Bronchial smooth muscle cell (primary cell): ENCODE measurements at places on chromosomes 2 and 18. TPM values are rescaled to one million over a fixed set of nuclear protein-coding genes. Genes with fewer than 3 reads are reported as not detected.

HOXD3 gene
- not detected in 2 replicates for total RNA-seq

CYP26B1 gene
- total RNA-seq, result 0.52 TPM in 1 of 2 replicates, not detected in the other

ANKRD23 gene
- total RNA-seq, result 0.95 and 1.6 TPM in 2 replicates

CAVIN2 gene
- 9.7 and 25.4 TPM in 2 replicates for total RNA-seq

XPO1 gene
- 154 and 179 TPM in 2 replicates for total RNA-seq

QPCT gene
- total RNA-seq, result 1.9 and 8.8 TPM in 2 replicates

DNAH7 gene
- 0.94 and 1.6 TPM in 2 replicates for total RNA-seq

ALK gene
- total RNA-seq, result under 0.01 and 0.16 TPM in 2 replicates

UGT1A7 gene
- not detected in 2 replicates for total RNA-seq

LRRC30 gene
- not detected in 2 replicates for total RNA-seq

MBP gene
- 18.8 and 26.3 TPM in 2 replicates for total RNA-seq

SERPINB13 gene
- total RNA-seq, result 0.16 TPM in 1 of 2 replicates, not detected in the other

C2orf80 gene
- total RNA-seq, result not detected in 2 replicates

CACNB4 gene
- total RNA-seq, result 0.95 and 1.3 TPM in 2 replicates

APOB gene
- under 0.01 TPM in 1 of 2 replicates, not detected in the other for total RNA-seq

LYG2 gene
- not detected in 2 replicates for total RNA-seq

IL36A gene
- not detected in 2 replicates for total RNA-seq

APCDD1 gene
- total RNA-seq, result not detected in 2 replicates

NT5DC4 gene
- total RNA-seq, result not detected in 2 replicates

FLACC1 gene
- 0.43 and 1.3 TPM in 2 replicates for total RNA-seq

SIGLEC15 gene
- 1.2 and 3.2 TPM in 2 replicates for total RNA-seq

TLX2 gene
- total RNA-seq, result 1.4 TPM in 2 replicates

NRP2 gene
- total RNA-seq, result 21.3 and 41.9 TPM in 2 replicates

GEN1 gene
- 3.2 and 3.3 TPM in 2 replicates for total RNA-seq

DNAJC5G gene
- not detected in 2 replicates for total RNA-seq

KCNJ3 gene
- total RNA-seq, result not detected in 2 replicates

TFCP2L1 gene
- total RNA-seq, result not detected in 2 replicates

UPP2 gene
- total RNA-seq, result 0.09 TPM in 1 of 2 replicates, not detected in the other

EN1 gene
- under 0.01 TPM in 1 of 2 replicates, not detected in the other for total RNA-seq

CHCHD5 gene
- total RNA-seq, result 12.3 and 24.4 TPM in 2 replicates

SERPINB7 gene
- total RNA-seq, result 0.79 TPM in 1 of 2 replicates, not detected in the other

MARCHF4 gene
- total RNA-seq, result under 0.01 and 0.32 TPM in 2 replicates

HOXD12 gene
- not detected in 2 replicates for total RNA-seq

NEU2 gene
- total RNA-seq, result not detected in 2 replicates

RAB10 gene
- total RNA-seq, result 117 and 186 TPM in 2 replicates

ASB18 gene
- total RNA-seq, result not detected in 2 replicates
